Stimulated activated CD8-positive, alpha-beta memory T cell treated with anti-CD3 and anti-CD28 coated beads, Interleukin-4, amount 100 ng/mL, for 24 hours (primary cell): ENCODE measurements at places on chromosomes 13 and 19.

DNA sequence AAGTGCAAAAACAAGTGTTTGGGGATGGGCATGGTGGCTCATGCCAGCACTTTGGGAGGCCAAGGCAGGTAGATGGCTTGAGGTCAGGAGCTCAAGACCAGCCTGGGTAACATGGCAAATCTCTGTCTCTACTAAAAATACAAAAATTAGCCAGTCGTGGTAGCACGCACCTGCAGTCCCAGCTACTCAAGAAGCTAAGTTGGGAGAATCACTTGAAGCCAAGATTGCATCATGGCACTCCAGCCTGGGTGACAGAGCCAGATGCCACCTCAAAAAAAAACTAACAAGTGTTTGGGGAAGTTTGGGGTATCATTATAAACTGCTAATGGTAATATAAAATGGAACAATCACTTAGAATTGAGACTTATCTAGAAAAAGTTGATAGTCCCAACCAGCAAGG, 24.6 kb downstream of the XPO4 start:
- DNase-seq: no peak

DNA sequence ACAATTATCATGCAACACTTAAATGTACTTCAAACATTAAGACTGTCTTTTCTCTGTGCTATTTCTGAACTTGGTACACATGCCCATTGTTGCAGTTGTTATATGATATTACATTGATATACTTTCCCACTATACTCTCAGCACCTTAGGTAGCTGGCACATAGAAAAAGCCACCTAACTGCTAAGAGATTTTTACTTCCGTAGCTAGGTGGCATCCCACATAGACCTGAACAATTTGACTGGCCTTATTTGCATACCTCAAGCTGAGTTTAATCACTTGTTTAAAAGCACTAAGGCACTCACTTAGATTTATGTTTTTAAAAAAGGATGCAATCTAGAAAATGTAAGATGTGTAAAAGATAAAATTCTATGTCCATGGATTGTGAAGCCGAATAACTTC, 194.2 kb downstream of the POU4F1 start:
- DNase-seq: no peak

DNA sequence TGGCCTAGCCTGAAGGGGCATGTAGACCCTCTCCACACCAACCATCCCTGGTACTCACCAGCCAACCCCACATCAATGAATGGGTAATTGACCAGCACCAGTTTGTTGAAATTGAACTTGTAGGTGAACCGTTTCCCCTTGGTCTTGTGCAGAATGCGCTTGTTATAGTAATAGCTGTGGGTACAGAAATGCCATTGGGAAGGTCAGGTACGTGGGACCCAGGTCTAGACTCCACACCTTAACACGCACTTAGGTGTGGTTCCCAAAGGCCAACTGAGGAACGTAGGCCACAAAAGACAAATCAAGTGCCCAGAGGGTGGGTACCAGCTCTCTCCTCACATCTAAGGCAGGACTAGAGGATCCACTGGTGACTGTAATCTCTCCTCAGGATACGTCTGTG, 5.2 kb downstream of the ERF start:
- no peak for DNase-seq

GRCh38 chr13:65964672-65965071, 1265.5 kb downstream of the PCDH9 start:
- DNase-seq: no peak

GRCh38 chr13:48006396-48006795, 5.3 kb upstream of the SUCLA2 start:
- no peak for DNase-seq

DNA sequence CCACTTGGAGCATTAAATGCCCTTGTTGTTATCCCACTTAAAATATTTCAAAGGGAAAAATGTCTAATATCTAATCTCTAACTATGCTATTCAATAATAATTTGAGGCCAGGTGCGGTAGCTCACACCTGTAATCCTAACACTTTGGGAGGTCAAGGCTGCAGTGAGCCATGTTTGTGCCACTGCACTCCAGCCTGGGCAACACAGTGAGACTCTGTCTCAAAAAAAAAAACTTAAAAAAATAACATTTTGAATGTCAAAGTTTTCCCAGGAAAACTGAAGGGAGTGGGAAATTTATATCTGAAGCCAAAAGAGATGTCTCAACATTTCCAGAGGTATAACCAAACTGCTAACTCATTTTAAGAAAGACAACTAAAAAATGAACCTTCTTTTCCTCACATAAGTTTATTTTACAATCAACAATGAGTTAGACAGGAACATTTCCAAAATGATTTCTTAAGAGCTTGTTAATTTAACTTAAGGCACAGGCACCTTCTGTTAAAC, 47.9 kb downstream of the CAB39L start:
- DNase-seq: no peak

DNA sequence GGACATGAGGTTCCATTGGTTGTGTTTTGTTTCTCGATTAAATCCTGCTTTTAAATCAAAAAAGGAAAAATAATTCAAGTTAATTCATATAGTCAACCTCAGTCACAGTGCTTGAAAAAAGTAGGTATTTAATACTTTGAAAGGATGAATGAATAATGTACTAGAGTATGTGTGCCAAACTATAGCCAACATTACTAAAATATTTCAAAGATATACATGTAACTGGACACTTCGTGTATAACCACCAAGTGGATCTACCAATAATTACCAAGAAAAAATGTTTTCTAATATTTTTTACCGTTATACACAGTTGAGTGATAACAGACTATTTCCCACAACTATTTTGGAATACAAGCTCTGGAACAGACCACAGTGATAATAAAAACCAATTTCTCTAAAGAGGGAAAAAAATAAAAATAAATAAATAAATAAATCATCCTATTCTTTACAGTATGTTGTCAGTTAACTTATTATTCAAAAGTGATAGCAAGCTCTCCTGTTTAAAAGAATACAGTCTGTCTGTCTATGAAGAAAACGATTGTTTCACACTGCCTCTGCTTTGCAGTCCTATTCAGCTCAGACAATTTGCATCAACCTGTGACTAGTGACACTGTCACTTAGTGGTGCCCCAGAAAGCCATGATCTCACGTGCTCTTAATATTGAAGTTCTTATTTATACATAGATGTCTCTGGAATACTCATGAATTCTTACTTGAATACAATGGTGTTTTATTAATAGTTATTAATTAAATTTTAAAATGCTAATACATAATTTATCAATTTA, 58.2 kb downstream of the UBL3 start:
- no peak for DNase-seq

DNA sequence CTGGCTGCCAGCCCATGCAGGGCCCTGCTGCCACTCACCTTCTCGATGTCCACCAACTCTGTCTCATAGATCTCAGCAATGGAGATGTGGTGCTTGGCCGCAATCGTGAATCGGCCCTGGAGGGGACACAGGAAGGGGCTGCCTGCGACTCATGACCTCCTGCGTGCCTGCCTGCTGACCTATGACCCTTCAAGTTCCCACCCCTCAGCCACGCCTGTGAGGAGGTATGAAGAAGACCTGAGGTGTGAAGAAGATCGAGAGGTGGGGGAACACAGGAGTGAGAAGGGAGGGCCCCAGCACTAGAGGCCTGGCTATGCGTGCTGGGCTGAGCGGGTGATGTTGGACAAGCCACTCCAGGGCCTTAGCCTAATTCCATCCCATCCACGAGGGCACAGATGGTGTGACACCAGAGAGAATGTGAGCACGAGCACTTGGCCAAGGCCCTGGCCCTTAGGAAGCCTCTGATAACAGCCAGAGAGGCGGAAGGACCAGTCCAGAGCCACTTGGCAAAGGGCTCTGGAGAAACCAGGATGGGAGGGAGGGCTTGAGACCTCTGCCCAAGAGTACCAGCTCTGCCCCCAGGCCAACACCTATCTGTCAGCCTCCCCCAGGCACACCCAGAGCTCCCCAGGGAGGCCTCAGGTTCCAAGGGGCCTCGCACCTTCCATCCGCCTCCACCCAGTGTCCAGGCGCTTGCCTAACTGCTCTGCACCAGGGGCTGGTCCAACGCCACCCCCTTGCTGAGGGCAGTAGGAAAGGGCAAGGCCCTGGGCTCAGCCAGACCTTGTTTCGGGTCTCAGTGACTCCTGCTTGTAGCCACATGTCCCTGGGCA, 9.6 kb upstream of the KPTN start:
- DNase-seq: no peak

DNA sequence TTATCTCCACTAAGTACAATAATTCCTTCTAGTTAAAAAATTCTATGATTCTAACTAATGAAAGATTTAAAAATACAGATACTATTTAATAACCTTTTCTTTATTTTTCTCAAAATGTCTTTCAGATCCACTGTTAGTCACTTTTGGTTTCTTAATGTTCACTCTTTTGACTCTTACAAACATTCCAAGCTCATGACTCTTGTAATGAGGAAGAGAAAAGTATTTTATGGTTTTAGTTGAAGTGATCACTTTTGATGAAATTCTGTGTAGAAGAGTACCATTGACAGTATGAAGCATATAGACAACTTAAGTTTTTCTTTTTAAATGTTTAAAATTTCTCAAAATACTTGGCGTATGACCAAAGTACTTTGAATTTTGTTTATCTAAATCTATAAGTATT, 27.8 kb downstream of the COG3 start:
- DNase-seq: no peak
